Esophagus squamous epithelium (tissue), 5 donors: ENCODE measurements at places on chromosomes 16 and 17. TPM values are rescaled to one million over a fixed set of nuclear protein-coding genes. Genes with fewer than 3 reads are reported as not detected.

DNA sequence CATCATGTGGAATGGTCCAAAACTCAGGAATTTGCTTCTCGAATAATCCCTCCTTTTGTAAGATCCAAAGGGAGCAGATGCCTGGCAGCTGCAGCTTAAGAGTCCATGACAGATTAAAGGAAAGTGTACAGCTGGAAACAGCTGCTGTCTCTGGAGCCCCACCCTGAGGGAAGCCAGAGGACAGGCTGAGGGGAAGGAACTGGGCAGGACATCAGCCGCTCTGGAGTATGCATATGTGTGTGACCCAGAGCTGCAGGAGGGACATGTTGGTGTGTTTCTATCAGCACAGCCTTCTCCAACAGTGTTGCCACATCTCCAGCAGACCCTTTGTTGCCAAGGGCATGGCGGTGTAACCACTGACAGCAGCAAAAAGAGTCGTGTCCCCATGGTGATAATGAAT lies 46.2 kb downstream of the CYB561 start:
- no peaks in the 10 kb centered on the region for H3K27me3 ChIP-seq
- H3K36me3 ChIP-seq: no peaks in the 10 kb centered on the region
- peaks cover 14% of the 10 kb centered on the region for H3K4me1 ChIP-seq
- no peak for DNase-seq
- H3K4me3 ChIP-seq: no peak overlapping the region
- H3K27ac ChIP-seq: no peak overlapping the region

DNA sequence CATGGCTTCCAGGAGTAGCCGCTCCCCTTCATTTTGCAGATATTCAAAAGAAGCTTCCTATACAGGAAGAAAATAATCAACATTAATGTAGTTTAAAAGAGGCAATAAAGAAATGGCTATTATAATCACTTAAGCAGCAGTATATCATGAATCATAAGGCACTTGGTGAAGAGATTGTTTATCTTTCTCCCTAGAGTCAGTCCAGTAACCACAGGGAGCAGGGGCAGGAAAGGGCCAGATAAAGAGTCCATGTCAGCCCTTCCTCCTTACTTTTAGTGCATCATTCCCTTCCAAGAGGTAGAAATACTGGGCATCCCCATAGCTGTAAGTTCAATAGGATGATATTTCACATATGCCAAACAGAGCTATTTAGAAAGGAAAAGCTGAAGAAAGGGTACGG lies 184.6 kb upstream of the C17orf78 start:
- no peaks in the 10 kb centered on the region for H3K27me3 ChIP-seq
- no peak overlapping the region for H3K4me3 ChIP-seq
- peaks cover 12% of the 10 kb centered on the region for H3K36me3 ChIP-seq
- no peaks in the 10 kb centered on the region for H3K4me1 ChIP-seq
- H3K27ac ChIP-seq: no peak overlapping the region

GRCh38 chr17:40364121-40364861 lies at the start of gene GJD3:
TSS of gene GJD3 (minus strand) at chr17:40364737. CDS start at chr17:40363815, 922 bp downstream.
- no peaks in the 10 kb centered on the region for H3K36me3 ChIP-seq
- DNase-seq: no peak
- H3K4me3 ChIP-seq: peak within 1 kb of the TSS; percentile 56
- peaks cover 42% of the 10 kb centered on the region for H3K4me1 ChIP-seq

DNA sequence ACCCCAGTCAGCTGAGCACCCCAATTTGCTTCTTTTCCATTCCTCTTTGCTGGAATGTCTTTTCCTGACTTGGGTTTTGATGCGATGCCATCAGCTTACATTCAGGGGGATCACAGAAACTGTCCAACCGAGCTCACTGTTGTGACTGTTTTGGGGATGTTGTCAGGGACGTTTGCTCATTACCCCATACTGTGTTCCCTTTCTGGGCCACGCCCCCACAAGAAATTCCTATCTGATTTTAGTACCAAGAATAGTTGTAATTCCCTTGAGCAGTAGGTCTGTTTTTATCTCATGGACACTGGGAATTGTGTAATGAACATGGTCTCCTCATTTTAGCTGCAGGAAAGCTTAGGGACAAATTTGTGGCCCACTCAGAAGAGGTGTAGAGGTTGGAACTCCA lies 2.6 kb upstream of the NTN1 start:
- no peak overlapping the region for H3K27ac ChIP-seq
- DNase-seq: no peak
- H3K36me3 ChIP-seq: no peaks in the 10 kb centered on the region
- H3K4me1 ChIP-seq: peaks cover 22% of the 10 kb centered on the region
- H3K4me3 ChIP-seq: no peak overlapping the region
- H3K27me3 ChIP-seq: no peaks in the 10 kb centered on the region

DNA sequence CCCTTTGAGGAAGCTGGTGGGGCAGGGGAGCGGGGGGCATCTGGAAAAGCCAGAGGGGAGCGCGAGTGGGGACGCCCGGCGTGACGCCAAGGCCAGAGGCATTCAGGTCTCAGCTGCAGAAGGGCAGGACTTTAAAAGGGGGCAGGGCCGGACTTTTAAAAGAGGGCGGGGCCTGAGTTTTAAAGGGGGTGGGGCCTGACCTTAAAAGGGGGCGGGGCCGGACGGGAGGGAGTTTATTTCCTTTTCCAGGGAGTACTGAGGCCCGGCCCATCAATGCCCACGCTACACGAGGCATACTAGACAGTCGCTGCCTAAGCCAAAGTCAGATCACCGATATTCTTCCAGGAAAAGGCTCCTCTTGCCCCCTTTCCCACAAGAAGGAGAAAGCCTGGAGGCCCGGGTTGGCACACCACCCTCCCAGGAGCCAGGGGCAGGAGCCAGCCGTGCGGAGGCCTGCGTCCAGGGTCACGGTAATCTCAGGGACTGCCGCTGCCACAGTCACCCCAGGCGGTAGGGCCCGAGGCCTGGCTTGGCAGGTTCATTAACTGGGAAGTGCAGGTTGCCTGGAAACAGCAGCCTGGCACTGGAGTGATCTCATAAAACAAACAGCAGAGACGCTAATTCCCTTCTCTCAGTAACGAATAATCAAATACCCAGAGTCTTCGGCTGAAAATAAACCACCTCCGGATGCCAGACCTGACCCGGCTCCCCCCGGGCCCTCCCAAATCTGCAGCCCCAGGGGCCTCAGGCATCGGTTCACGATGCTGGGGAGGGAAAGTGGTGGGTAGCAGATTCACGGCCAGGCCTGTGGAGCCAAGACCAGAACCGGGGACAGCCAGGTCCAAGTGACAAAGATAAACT lies 90.7 kb downstream of the TIMM22 start:
- peak overlapping the region; percentile 94 for H3K27ac ChIP-seq
- H3K36me3 ChIP-seq: peaks cover 73% of the 10 kb centered on the region
- H3K4me1 ChIP-seq: peaks cover 84% of the 10 kb centered on the region
- DNase-seq: no peak

GRCh38 chr17:19646788-19647696 lies 1.5 kb upstream of the ALDH3A2 start:
- H3K4me3 ChIP-seq: peak overlapping the region; percentile 82
- no peak for DNase-seq
- H3K4me1 ChIP-seq: peaks cover 75% of the 10 kb centered on the region
- H3K36me3 ChIP-seq: no peaks in the 10 kb centered on the region

DNA sequence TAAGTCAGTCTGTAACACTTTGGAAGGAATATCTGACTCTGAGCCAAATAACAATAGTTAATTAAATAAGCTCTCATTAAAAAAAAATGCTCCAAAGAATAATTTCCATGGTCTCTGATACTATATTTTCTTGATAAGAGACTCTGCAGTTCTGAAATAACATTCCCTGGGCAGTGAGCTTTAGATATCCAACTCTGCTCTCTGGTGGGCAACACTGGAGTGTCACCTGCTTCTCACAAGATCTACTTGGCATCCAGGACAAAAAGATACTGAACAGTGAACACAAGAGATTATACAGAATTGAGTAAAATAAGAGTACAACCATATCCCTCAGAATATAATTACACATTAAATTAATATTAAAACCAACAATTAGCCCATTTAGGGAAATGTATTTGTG lies 13.7 kb downstream of the BLMH start:
- peaks cover 21% of the 10 kb centered on the region for H3K36me3 ChIP-seq
- no peaks in the 10 kb centered on the region for H3K4me1 ChIP-seq
- no peaks in the 10 kb centered on the region for H3K27me3 ChIP-seq
- H3K4me3 ChIP-seq: no peak overlapping the region
- DNase-seq: no peak

- peaks cover 28% of the 10 kb centered on the region for H3K4me1 ChIP-seq
- DNase-seq: no peak
- no peaks in the 10 kb centered on the region for H3K36me3 ChIP-seq
- H3K27ac ChIP-seq: no peak overlapping the region
- H3K4me3 ChIP-seq: no peak overlapping the region
Measured at GRCh38 chr17:5580969-5581368, 3.3 kb downstream of the NLRP1 start.

GRCh38 chr17:34349751-34350150 lies 6.5 kb upstream of the CCL13 start:
- H3K27me3 ChIP-seq: no peaks in the 10 kb centered on the region
- no peak overlapping the region for H3K4me3 ChIP-seq
- no peak for DNase-seq
- no peaks in the 10 kb centered on the region for H3K36me3 ChIP-seq

DNA sequence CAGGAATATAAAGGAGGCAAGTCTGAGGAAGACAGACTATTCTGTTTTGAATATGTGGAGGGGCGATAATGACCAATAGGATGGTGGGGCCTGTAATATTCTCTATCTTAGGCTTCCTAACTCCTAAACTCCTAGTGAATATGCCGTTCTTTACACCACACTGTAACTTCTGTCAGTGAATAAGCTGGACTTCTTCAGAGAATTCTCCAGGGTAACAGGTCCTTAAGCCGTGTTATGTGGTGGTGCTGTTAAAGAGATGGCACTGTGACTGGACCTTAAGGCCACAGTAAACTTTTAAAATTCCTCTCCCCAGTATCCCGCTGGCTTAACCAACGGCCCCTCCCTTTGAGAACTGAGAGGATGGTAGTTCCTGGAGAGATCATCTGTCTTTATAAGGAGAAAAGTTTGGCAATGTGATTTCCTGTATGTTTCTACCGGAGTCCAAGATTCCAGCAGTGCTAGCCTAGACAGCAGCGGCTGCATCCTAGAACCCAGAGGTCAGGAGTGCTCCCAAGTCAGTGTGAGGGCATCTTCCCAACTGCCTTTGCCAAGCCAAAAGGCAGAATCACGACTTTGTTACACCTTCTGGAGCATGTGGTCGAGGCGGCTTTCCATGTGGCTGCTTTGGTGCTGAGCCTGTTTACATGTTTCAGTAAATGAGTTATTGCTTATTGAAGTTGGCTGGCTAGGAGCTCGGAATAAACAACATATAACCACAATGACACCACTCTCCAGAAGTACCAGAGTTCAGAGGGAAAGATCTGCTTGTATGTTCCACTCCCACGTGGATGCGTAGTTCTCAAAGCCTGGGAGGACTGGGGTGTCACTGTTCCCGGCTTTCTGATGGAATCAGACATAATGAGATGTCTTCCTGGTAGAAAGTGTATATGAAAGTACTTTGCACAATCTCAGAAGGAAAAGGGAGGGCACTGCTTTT lies 41.0 kb downstream of the TUBD1 start:
- no peaks in the 10 kb centered on the region for H3K36me3 ChIP-seq
- H3K27ac ChIP-seq: peak overlapping the region; percentile 99
- DNase-seq: no peak
- peaks cover 91% of the 10 kb centered on the region for H3K4me1 ChIP-seq

DNA sequence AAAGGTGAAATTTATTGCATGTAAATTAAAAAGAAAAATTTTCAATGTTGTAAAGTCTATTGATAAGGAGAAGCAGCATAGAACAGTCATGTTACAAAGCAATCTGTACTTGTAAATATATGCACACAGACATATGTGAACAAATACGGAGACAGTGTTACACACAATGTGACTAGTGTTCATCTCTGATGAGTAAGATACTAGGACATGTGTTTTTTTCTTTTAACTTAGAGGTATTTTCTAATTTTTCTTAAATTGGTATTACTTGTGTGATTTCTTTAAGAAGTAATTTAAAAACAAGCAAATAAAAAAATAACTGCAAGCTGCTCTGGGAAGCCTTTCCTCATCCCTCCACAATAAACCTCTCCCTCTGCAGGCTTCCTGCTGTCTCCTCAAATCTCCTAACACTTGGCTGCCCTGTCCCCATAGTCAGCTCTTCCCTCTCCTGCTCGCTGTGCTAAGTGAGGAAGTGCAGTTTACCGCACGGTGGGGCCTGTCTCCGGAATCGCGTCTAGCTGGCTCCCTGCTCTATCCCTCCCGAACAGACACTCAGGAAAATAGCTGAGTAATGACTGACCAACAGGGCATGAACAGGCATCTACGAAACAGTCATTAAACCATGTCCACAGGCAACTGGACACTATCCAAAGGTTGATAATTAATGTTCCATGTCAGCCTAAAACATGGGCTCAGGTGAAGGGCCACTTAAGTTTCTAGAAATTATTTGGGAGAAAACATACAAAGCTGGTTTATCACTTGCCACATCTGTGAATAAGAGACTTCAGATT lies 35.9 kb downstream of the CMTM4 start:
- H3K4me3 ChIP-seq: no peak overlapping the region
- no peaks in the 10 kb centered on the region for H3K36me3 ChIP-seq
- H3K27me3 ChIP-seq: no peaks in the 10 kb centered on the region
- H3K27ac ChIP-seq: peak overlapping the region; percentile 40
- DNase-seq: no peak

DNA sequence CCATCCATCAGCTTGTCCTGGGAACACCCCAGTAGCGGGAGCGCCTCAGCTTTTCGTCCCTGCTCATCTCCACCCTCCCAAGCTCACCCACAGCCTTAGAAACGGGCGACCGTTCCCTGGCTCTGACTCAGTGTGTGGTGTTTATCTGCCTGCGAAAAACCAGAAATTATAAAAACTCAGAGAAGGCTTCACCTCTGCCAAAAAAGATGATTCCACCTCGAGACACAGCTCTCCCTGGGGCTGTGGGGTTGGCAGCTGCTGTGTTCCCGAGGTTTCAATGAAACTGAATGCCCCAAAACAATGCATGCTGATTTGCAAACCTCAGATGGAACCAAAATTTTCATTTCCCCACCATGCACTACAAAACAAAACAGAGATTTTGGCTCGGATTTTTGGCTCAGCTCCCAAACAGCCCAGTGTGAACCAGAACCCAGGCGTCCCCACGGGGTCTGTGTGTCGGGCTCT lies 62.4 kb upstream of the MED9 start:
- H3K27me3 ChIP-seq: no peaks in the 10 kb centered on the region
- peak overlapping the region; percentile 24 for H3K4me3 ChIP-seq
- peaks cover 56% of the 10 kb centered on the region for H3K4me1 ChIP-seq
- no peaks in the 10 kb centered on the region for H3K36me3 ChIP-seq
- peak overlapping the region; percentile 81 for H3K27ac ChIP-seq

- no peaks in the 10 kb centered on the region for H3K36me3 ChIP-seq
- H3K27ac ChIP-seq: peak overlapping the region; percentile 34
- no peak overlapping the region for H3K4me3 ChIP-seq
- H3K27me3 ChIP-seq: no peaks in the 10 kb centered on the region
Measured at GRCh38 chr16:75754141-75754540, 27.9 kb upstream of the CPHXL start.

Gene GPR142
- not detected for total RNA-seq

Gene KRTAP4-6
- total RNA-seq: not detected

Gene SEZ6
- not detected for total RNA-seq

Gene SLC2A4
- 0.83 TPM for total RNA-seq

Gene TNP2
- total RNA-seq: not detected

Gene UMOD
- not detected for total RNA-seq

Gene INCA1
- total RNA-seq: 0.31 TPM
